ENCODE measurements at places on chromosomes 3 and 15. TPM values are rescaled to one million over a fixed set of nuclear protein-coding genes. Genes with fewer than 3 reads are reported as not detected.

DNA sequence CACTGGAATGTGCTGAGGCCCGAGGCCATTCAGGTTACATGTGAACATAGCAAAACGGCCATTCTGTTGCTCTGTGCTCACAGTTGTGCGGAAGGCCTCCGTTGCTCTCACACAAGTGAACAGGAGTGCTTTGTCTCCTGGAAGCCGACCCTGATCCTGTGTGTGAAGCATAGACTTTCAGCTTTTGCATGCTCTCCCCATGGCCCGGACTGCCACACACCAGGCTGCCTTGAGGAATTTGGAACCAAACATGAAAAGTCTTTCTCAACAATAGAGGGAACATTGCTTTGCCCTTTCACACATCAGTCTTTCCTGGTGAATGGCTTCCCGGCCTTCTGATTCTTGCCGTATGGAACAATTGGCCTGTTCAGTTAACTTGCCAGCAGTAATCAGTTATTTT, 154.8 kb upstream of the LRIG1 start:
- no peaks in the 10 kb centered on the region for H3K36me3 ChIP-seq
- no peak for DNase-seq
- no peak overlapping the region for H3K4me3 ChIP-seq
- no peak overlapping the region for H3K27ac ChIP-seq

GRCh38 chr3:6449099-6449498, 411.8 kb upstream of the GRM7 start:
- H3K4me1 ChIP-seq: no peaks in the 10 kb centered on the region
- H3K27ac ChIP-seq: no peak overlapping the region

The NKIRAS1 gene
- total RNA-seq: 17.8 TPM

The APH1B gene
- total RNA-seq: 15.4 TPM

GRCh38 chr3:172102883-172103310, 63.5 kb downstream of the FNDC3B start:
- H3K4me3 ChIP-seq: no peak overlapping the region
- H3K4me1 ChIP-seq: peaks cover 6% of the 10 kb centered on the region
- no peaks in the 10 kb centered on the region for H3K27me3 ChIP-seq
- DNase-seq: no peak

DNA sequence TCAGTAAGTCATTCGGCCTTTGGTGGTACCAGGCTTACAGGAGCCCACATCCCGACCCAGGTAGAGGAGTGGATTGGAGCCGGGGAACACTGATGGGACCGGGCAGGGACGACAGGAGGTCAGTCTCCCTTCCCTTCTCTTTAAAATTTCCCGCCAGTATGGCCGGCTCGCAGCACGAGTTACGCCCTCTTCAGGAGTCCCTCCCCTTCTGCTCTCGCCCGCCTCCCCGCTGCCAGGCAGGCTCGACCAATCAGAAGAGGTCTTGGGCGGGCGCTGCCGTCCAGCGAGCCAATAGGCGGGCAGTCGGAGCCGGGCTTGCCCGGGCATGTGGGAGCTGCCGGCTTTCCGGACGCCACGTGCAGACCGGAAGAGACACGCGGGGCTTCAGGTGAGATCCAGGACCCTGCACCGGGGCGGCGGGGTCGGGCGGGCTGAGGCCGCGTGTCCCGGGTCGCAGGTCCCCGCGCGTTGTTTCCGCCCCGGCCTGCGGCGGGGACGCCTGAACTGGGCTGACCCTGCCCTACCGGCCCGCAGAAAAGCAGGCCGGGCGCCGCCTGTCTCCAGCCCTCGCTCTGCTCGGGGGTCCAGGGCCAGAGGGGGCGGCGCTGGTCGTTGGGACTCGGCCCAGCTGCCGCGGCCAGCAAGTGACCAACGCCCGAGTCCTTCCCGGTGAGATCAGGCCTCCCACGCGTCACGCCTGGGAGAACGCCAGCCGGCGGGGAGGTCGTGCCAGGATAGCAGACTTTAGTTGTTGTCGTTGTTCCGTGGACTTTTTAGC, at the start of gene AEN:
Gene AEN (plus strand): TSS at position 346 of the 778 bp plus-strand sequence. CDS start 4,870 bp downstream, outside the sequence.
- H3K27ac ChIP-seq: peak within 1 kb of the TSS; percentile 97
- peak; percentile 95 for DNase-seq
- H3K27me3 ChIP-seq: no peaks in the 10 kb centered on the region
- H3K4me3 ChIP-seq: peak within 1 kb of the TSS; percentile 90
- peaks cover 3% of the 10 kb centered on the region for H3K36me3 ChIP-seq
- peaks cover 17% of the 10 kb centered on the region for H3K4me1 ChIP-seq

GRCh38 chr3:130841357-130841756, 52.5 kb upstream of the ATP2C1 start:
- no peaks in the 10 kb centered on the region for H3K27me3 ChIP-seq
- no peaks in the 10 kb centered on the region for H3K4me1 ChIP-seq
- no peak for DNase-seq
- H3K27ac ChIP-seq: no peak overlapping the region
- no peaks in the 10 kb centered on the region for H3K36me3 ChIP-seq
- no peak overlapping the region for H3K4me3 ChIP-seq

GRCh38 chr15:34213690-34214089, 3.8 kb upstream of the KATNBL1 start:
- H3K27me3 ChIP-seq: no peaks in the 10 kb centered on the region
- H3K27ac ChIP-seq: no peak overlapping the region
- no peak for DNase-seq
- H3K4me1 ChIP-seq: peaks cover 3% of the 10 kb centered on the region
- no peaks in the 10 kb centered on the region for H3K36me3 ChIP-seq
- no peak overlapping the region for H3K4me3 ChIP-seq

The CFAP161 gene
- total RNA-seq: 0.17 TPM

DNA sequence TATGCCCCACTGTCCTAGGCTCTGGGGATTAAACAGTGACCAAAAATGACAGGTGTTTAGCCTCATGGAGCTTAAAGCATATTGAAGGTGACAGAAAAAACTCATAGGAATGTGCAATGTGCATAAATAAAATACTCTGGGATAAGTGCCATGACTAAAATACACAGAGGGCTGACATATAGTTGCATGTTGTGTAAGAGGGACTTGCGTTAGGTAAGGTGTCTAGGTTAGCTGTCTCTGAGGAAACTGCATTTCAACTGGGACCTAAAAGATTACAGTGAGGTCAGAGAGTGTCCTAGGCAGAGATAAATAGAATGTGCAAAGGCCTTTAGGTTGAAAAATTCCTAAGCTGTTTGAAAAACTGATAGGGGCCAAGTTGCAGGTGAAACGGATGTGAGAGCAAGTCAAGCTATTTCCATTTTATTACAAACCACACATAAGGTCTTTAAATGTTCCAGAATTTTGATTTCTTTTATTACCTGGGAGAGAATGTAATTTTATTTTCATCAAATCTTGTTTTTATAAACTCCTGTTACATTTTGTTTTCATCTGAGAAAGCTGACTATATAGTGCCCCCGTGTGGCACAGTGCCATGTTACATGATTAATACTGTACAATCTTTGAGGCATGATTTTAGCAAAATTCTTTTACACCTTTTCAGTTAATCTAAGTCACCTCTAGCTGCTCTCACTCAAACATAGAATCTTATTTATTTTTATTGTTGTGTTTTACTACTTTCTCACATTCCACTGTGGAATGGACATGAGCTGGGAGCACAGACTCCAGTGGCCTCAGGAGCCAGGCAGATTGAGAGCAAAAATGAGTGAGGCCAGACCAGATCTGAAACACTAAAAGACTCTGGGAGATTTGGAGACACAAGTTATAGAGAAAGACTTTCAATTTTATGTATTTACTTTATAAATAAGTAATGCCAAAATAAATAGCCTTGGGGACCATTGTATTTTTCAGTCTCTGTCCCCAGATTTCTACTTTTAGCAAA, 259.6 kb upstream of the ZNF717 start:
- no peaks in the 10 kb centered on the region for H3K4me1 ChIP-seq
- no peaks in the 10 kb centered on the region for H3K27me3 ChIP-seq
- DNase-seq: peak; percentile 67
- H3K27ac ChIP-seq: no peak overlapping the region
- no peaks in the 10 kb centered on the region for H3K36me3 ChIP-seq

- H3K27me3 ChIP-seq: no peaks in the 10 kb centered on the region
- H3K36me3 ChIP-seq: peaks cover 5% of the 10 kb centered on the region
- H3K4me1 ChIP-seq: peaks cover 29% of the 10 kb centered on the region
- peak within 1 kb of the TSS; percentile 90 for H3K27ac ChIP-seq
These were observed at the start of gene LARP6 for GRCh38 chr15:70853973-70854665. LARP6 (minus strand) TSS chr15:70854157; CDS start chr15:70854088, 69 bp downstream.

The STRA6 gene
- 0.17 TPM for total RNA-seq

DNA sequence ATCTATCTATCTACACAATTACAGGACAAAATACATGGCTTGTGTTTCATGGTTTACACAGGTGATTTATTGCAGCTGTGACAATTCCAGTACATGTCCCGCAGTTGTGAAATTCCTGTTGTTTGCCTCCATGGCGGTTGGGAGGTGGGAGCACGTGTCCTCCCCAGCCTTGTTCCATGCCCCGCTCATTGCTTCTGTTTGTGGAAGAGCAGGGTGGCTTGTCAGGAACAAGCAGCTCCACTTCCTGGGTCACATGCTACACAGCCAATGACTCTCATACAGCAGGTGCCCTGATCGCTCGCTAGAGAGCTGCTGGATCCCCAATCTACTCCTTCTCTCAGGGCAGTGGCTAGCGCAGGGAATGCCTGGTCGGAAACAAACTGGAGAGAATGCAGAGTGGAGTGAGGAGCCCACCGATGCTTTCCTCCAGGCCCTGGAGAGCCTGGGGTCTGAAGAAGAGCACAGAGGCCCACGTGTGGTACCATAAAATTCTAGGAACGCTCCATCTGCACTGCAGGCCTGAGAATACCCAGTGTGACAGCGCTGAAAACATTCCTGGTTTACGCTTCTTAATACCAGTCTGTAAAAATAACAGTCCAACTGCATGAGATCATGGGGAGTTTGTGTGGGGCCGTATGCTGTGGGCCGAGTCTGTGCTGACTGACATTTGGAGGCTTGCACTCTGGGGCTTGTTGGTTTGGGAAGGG, 270.6 kb upstream of the RGMA start:
- no peaks in the 10 kb centered on the region for H3K36me3 ChIP-seq
- H3K27me3 ChIP-seq: no peaks in the 10 kb centered on the region
- H3K4me3 ChIP-seq: no peak overlapping the region
- no peak overlapping the region for H3K27ac ChIP-seq

The SIDT1 gene
- total RNA-seq: not detected

The RUBCN gene
- 13.0 TPM for total RNA-seq

The NTRK3 gene
- total RNA-seq: not detected

- DNase-seq: no peak
- H3K36me3 ChIP-seq: no peaks in the 10 kb centered on the region
- no peak overlapping the region for H3K27ac ChIP-seq
- H3K27me3 ChIP-seq: no peaks in the 10 kb centered on the region
- H3K4me3 ChIP-seq: no peak overlapping the region
These were observed 33.6 kb upstream of the FEZF2 start for GRCh38 chr3:62406945-62407344.

The GPR62 gene
- under 0.01 TPM for total RNA-seq

DNA sequence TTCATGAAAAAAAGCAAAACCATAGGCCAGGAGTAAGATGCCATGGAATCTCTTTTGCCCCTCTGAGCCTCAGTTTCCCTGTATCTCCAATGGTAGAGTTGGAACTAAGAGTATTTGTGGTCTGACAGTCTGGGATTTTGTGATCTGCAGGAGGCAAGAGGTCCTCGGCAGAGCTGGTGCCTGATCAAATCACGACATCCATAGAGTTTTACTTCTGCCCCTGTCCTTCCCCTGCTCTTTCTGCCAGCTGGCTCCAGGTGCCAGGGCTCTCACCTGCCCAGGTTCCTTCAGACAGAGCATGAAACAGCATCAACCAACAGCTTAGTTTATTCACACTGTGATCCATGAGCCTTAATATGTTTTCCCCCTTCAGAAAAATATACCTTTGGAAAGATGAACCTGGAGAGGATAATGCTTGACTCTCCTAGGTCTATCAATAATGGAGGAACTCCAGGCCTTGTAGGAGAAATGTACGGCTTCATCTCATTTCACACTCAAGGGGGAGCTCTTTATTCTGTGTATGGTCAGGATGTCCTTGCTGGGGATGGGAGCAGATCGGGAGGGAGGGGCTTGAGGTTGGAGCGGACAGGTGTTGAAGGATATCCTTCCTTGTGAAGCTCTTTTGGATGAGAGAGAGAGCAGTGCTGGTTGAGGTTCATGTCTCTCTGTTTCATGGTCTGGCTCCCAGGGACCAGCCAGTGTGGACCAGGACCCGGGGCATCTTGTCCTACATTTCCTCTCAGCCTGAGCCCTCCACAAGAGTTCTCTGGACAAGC, 309.9 kb downstream of the RPLP1 start:
- no peaks in the 10 kb centered on the region for H3K36me3 ChIP-seq
- no peaks in the 10 kb centered on the region for H3K4me1 ChIP-seq
- no peak for DNase-seq
- no peak overlapping the region for H3K4me3 ChIP-seq

The PPP4R2 gene
- total RNA-seq: 65.6 TPM

DNA sequence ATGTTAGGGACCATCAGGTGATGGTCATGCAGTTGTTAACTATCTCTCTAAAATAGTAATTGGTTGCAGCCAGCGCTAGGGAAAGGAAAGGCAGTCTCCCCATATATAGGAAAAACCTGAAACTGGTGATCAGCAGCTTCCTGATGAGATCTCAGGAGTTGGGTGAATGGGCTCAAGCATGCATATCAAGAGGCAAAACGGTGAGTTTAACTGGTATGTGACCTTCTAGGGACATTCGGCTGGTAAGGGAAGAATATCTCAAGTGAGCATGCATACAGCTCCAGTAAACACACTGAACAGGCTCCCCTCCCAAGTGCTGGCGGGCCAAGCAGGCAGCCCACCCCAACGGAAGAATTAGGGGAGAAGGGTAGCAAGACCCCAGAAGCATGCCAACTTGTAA, 49.3 kb upstream of the ROBO2 start:
- no peaks in the 10 kb centered on the region for H3K36me3 ChIP-seq
- no peak overlapping the region for H3K27ac ChIP-seq
- H3K4me3 ChIP-seq: no peak overlapping the region
- H3K4me1 ChIP-seq: no peaks in the 10 kb centered on the region
- no peak for DNase-seq

DNA sequence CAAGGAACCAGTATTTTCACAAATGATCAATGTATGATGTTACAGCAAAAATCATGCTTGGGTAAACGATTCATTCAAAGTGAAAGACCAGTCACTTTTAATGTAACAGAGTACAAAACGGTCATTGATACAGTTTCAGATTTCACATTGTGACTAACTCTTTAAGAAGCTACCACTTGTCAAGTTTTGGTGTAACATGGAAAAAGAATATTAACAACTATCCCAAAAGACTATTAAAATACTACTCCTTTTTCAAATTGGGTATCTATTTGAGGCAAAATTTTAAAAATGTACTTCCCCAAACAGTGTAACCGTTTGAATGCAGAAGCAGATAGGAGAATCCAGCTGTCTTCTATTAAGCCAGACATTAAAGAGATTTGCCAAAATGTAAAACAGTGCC, 31.7 kb downstream of the AKAP13 start:
- H3K36me3 ChIP-seq: no peaks in the 10 kb centered on the region
- H3K27ac ChIP-seq: no peak overlapping the region
- peak overlapping the region; percentile 8 for H3K4me3 ChIP-seq
- no peaks in the 10 kb centered on the region for H3K27me3 ChIP-seq
- peaks cover 15% of the 10 kb centered on the region for H3K4me1 ChIP-seq

The CCR1 gene
- 1.3 TPM for total RNA-seq

The DLEC1 gene
- total RNA-seq: under 0.01 TPM

Measured in fibroblast of lung (primary cell).